ENCODE measurements at places on chromosomes 16 and 17. TPM values are rescaled to one million over a fixed set of nuclear protein-coding genes. Genes with fewer than 3 reads are reported as not detected.

GRCh38 chr17:78769196-78769773 is 12.8 kb downstream of the CYTH1 start:
- DNase-seq = no peak

- peak; percentile 62 for DNase-seq
Observed at GRCh38 chr16:12095275-12096156, 119.0 kb downstream of the SNX29 start.

DNA sequence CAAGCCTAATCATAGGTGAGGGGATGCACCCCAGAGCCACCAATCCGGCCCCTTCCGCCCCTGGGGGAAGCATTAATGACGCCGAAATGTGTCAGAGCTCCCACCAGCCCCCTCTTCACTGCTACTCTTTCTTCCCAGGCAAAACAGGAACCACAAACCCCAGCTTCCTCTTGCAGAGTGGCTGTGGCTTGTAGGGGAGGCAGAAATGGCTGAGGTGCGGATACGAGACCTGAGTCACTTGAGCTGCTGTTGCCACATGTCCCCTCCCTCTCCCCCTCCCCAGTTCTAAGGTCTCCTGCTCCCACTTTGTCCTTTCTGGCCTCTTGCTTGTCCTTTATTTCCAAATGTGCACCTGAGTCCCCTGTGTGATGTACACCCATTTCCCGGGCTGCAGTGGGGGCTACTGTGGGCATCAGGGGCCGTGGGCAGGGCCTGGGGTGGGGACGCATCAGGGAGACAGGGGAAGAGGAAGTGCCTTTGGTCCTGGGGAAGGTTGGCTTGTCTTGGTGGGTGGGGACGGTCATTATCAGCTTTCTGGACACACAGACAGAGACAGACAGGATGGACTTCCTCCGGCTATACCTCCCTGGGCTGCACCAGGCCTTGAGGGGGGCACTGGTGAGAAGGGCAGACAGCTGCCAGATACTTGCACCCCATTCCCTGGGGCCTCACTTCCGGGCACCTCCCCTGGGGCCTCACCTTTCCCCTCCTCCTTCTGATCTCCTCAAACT is at the start of gene APOBR:
Gene APOBR (plus strand): TSS at position 523 of the 731 bp plus-strand sequence. CDS start 39 bp downstream, at position 562.
- peak; percentile 63 for DNase-seq

- no peak for DNase-seq
Observed at GRCh38 chr17:61570118-61570517, 20.9 kb downstream of the NACA2 start.

GRCh38 chr16:69644790-69645189 is 79.0 kb downstream of the NFAT5 start:
- no peak for DNase-seq

GRCh38 chr17:31596382-31597323 is 205.2 kb downstream of the RAB11FIP4 start:
- DNase-seq = peak; percentile 77

DNA sequence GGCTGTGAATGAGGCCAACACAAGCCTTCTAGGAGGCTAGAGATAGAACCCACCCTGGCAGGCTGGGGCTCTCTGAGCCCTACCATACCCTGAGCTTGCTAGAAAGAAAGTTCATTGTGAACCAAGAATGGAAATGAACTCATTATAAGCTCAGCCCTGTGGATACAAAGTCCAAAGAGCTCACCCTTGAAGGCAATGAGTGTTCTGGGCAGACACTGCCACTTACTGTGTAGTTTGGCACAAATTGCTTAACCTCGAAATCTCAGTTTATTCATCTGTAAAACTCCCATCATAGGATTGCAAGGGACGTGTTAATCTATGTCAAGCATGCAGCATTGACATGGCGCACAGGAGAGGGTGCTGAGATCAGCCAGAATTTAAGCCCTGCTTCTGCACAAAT is 5.5 kb downstream of the KDM8 start:
- no peak for DNase-seq

GRCh38 chr17:10021272-10021984 is 116.4 kb upstream of the RCVRN start:
- DNase-seq = no peak

- DNase-seq = peak; percentile 54
Observed at GRCh38 chr16:51818342-51818944, 667.4 kb upstream of the SALL1 start.

GRCh38 chr17:76491271-76492122 is 9.7 kb downstream of the RHBDF2 start:
- DNase-seq = no peak

DNA sequence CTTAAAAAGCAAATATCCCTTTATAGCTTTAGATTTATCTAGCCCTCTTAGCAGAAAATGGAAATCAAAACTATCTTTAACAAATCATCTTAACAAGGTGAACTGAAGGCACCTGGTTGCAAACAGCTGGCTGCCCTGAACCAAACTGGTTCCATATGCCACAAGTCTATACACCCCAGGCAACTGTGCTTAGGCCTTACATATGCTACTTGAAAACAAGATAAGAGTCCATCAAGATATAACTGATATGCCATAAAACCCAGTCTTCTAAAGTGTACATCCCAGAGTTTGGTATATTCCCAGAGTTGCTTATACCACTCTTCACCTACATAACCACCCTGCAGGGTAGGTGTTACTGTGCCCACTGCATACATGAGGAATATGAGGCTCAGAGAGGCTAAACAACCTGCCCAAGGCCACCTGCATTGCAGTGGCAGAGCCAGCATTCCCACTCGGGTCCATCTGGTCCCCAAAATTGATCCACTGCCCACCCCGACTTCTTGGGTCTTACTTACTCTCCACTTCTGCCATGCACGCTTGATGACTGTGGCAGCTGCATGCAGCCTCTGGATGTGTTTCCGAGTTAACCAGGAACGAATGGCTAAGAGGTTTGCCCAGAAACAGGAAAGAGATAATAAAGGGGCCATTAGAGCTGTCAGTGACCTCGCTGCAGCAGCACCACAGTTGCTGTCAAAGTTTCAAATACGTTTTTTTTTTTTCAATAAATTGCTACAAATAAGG is 12.2 kb downstream of the ZNHIT3 start:
- no peak for DNase-seq

DNA sequence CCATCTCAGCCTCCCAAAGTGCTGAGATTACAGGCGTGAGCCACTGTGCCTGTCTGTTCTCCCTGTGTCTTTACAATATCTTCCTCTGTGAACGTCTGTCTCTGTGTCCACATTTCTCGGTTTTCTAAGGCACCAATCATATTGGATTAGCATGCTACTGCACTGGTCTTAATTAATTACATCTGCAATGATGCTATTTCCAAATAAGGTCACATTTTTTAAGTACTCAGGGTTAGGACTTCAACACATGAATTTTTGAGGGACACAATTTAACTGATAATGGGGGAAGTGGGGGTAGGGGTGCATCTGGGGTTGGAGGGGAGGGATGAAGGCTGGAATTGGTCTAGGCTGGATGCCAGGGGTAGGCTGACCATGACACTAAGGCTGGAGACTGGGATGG is 102.6 kb downstream of the N4BP1 start:
- DNase-seq = no peak

DNA sequence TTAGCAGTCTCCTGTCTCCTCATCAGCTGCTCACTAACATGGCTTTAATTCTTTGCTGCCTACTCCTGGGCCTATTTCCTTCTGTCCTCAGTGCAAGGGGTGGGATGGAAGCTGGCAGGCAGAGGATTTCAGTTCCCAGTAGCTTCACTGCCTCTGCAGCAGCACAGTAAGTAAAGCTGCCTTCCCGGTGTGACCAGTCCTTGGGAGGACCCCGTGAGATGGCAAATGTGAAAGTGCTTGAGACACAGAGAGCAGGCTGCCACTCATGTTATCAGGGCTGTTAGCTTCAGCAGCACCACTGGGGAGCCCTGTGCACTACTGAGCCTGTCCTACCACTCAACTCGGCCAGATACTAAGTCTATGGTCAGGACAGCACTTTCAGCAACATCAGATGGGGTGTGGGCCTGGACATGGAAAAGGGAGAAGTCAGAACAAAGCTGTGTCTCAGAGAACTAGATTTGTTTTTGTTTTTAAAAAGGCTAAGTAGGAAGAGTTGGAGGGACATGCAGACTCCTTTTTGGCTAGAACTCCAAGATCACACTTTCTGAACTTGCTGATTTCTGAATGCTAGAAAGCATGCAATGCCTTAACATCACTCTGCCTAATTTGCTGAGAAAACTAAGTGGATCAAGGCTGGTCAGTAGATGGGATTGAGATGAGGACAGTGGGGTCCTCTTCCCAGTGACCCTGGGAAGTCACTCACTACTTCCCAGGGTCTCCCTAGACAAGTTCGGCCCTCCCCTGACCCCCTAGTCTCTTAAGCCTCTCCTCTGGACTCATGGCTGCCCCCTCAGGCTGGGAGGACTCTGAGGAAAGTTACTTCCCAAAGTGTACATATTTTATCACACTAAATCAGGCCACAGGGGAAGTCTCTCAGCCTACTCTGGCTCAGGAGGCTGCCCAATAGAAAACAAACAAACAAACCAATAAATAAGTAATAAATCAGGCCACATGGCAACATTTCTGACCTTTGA is 1.1 kb downstream of the ACSF2 start:
- peak; percentile 52 for DNase-seq

- no peak for DNase-seq
Observed at GRCh38 chr16:55357241-55357640, 33.2 kb downstream of the IRX6 start.

DNA sequence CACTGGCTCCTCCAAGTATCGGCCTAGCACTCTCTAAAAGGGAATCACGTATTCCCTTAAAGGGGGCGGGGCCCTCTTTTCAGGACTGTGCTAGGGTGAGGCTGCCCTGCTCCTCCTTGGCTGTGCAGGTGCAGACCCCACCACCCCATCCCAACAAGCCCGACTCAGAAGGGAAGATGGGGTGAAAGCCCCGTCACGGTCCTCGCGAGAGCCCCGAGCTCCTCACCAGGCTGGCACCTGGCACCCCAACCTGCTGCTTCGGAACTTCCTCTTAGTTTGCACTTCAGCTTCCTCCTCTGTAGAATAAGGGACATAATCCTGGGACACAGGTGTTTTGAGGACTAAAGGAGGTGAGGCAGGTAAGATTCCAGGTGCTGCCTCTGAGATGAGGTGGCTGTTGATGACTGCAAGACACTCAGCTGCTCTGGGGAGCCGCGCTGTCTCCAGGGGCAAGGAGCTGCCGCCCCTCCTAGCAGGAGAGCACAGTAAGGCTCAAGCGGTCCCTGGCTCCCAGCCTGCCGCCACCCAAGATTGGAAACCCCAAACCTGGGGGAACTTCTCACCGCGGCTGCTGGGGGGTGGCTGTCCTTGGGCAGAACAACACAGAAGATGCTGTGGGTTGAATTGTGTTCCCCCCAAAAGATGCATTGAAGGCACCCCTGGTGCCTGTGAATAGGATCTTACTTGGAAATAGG is 88.8 kb downstream of the MGAT5B start:
- DNase-seq = no peak

- DNase-seq = no peak
Observed at GRCh38 chr16:89904606-89905510, 13.8 kb upstream of the MC1R start.

DNA sequence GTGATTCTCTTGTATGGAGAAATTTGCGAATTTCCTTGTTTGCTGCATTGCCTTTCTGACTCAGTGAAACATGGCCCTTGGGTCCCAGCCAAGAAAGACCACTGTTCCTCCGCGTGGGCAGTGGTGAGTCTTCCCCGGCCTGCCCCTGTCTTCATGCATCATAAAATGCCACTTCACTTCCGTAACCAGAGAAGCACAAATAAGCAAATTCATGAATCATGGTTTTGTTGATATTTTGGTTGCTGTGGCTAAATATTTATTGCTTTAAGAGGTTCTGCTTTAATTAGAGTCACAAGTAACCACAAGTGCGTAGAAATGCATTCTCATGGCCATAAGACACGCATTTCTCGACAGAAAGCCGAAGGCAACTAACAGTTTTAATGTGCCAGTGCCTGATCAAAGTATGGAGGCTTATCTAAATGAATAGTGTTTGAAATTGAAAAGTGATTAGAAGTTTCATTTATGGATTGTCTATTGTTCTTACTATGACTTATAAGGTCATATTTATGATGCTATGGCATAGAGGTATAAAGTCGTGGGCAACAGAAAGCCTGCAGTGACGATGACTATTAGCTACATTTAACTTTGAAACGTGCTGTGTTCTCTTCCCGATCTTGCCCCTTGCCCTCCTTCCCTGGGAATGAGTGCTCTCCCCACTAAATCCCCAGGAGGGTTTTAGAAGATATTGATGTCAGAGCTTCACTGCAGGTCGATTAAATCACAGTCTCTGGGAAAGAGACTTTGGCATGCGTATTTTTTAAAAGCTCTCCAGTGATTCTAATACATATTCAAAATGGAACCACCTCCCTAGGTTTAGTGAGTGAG is 76.0 kb downstream of the WIPI1 start:
- peak; percentile 74 for DNase-seq

- DNase-seq = no peak
Observed at GRCh38 chr16:55376567-55377167, 52.7 kb downstream of the IRX6 start.

DNA sequence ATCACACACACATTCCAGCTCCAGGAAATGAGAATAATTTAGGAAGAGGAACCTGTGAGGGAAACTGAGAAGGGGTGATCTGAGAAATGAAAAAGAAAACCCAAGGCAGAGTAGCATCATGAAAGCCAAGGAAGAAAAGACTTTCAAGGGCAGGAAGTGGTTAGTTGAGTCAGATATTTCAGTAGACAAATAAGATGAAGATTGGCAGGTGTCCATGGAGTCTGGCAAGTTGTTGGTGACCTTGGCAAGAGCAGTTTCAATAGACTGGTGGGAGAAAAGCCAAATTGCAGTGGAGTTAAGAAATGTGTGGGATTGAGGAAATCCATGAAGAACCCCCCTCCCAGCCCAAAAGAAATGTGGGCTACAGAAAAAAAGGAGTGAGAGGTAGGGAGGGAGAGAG is 10.7 kb downstream of the GNAO1 start:
- no peak for DNase-seq

DNA sequence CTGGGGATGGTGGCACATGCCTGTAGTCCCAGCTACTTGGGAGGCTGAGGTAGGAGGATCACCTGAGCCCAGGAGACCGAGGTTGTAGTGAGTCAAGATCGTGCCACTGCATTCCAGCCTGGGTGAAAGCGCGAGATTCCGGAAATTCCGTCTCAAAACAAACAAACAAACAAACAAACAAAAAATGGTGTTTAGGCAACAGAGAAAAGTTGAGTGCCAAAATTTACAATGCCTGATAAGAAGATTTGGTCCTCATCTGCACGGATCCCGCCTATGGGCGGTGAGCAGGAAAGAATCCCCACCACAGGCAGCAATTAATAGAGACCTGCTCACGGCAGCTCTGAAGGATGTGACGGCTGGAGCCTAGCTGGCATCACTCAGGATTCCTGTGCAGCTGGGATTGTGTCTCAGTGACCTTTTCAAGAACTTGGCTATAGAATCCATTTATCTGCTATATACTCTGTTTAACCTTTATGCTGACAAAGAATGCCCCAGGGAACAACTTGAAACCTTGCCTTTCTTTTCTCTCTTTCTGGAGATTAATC is 14.0 kb upstream of the TEX2 start:
- DNase-seq = no peak

The HYDIN gene
- total RNA-seq = 8.4 TPM

The NLRC3 gene
- total RNA-seq = 3.0 TPM

The SMTNL2 gene
- 2.0 TPM for total RNA-seq

The MPO gene
- 0.23 TPM for total RNA-seq

The ABCC12 gene
- total RNA-seq = not detected

The CDH3 gene
- total RNA-seq = 17.4 TPM

The ULK2 gene
- 17.3 TPM for total RNA-seq

The TLCD1 gene
- total RNA-seq = 18.1 TPM

The RNU2-1 gene
- 1,456 TPM for total RNA-seq

The TMC8 gene
- 18.2 TPM for total RNA-seq

The FTSJ3 gene
- 56.7 TPM for total RNA-seq
